RPMI7951 (cell line): ENCODE measurements at places on chromosomes 11 and 22. TPM values are rescaled to one million over a fixed set of nuclear protein-coding genes. Genes with fewer than 3 reads are reported as not detected.

GRCh38 chr11:96257972-96258934 is 84.7 kb downstream of the MAML2 start:
- DNase-seq: peak; percentile 75

GRCh38 chr22:27757928-27758525 is 43.5 kb downstream of the MN1 start:
- DNase-seq: no peak

DNA sequence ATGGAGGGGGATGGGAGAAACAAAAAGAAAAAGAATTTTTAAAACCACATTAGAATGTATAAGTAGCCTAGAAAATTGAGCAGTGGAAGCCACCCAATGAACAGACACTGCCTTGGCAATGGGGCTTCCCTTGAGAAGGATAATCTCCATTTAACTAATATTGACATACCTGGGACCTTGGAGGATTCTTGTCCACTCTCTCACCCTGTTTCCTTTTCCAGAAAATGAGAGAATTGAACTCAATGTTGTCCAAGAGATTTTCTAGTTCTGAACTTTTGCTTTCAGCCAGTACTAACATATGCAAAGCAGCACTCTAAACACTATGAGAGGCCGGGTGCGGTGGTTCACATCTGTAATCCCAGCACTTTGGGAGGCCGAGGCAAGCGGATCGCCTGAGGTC is 524 bp downstream of the MS4A8 start:
- DNase-seq: no peak

- no peak for DNase-seq
These were observed 34.2 kb upstream of the EHF start for GRCh38 chr11:34586488-34587281.

DNA sequence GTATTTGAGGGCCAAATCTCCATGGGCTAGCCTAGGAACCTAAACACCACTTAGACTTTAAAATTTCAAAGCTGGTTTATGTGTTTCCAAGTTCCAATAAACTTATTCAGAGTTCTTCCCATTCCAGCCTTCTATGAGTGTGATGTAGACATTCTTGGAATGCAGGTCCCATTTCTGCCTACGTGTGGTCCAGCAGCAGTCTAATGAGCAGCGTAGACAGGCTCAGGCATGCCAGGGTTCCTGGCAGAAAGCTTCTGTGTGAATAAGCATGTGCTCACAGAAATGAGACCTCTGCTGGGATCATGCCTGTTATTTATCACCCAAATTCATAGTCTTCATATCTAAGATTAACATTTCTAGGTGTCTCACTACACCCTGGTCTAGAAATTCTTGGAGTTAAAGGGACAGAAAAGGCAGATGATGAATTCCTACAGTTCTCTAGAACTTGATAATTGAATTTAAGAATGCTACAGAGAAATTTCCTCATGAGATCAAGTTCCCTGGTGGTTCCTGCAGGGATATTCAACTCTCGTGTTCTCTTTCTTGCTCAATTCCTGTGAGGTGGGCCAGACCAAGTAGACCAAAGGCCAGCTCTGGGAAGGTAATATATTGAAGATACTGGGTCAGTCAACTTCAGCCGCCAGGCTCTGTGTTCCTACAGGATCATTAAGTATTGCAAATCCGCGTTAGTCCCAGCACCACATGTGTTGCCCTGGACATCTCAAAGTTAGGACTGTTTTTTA is 17.6 kb downstream of the RNF185 start:
- no peak for DNase-seq

LPXN gene
- total RNA-seq: 147 and 149 TPM in 2 replicates

DNA sequence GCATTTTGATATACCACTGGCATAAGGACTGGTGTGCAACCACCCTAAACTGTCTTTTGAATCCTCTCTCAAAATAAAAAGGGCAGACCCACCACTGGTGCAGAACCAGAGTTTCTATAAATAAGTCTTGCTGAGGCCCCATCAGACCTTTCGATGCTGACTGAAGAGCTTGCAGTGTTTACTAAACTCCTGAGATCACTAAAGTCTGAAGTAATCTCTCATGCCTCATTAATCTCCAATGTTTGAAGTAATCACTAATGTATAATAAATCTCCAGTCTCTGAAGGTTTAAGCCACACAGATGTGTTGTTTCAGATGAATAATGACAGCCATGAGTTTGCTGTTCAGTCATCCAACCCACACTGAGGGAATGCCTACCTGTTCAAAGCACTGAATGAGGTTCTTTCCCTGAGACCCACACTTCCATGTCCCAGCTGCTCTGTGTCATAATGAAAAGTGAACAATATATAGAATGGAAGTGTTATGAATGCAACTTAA is 50.6 kb upstream of the DEUP1 start:
- DNase-seq: no peak

- DNase-seq: no peak
These were observed 165.8 kb downstream of the BUD13 start for GRCh38 chr11:116607027-116607426.

DNA sequence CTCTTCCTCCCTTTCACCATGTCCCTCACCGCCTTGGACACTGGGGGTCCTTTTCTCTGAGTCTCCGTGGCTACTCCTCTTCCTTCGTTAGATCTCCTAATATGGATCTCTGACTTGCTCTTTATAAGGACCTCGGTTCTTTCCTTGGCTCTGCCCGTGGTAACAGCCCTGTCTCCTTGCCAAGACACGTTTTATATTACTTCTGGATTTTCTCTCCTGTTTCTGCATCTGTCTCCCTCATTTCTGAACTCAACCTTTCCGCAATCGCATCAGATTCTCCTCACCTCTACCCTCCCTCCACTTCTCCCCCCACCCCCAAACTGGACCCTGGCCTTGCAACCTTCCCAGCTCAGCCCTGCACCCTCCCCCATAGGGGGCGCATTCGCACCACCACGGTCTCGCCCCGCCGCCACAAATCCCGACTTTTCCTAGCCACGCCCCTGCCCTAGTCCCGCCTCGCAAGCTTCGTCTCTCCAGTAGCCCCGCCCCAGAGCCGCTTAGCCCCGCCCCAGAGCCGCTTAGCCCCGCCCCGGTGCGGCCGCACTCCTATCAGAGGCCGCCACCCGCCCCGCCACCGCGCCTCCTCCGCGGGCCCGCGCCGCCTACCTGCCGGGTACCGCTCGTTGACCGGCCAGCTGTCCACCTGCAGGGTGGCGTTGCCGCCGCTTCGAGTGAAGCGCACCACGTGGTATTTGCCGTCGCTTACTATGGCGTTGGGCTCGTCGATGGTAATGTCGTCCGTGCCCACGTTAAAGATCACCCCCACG is 39.0 kb downstream of the SLC22A12 start:
- no peak for DNase-seq

RAG2 gene
- total RNA-seq: not detected in 2 replicates

- peak; percentile 31 for DNase-seq
These were observed 21.3 kb downstream of the PHF21A start for GRCh38 chr11:46099963-46100316.

DNA sequence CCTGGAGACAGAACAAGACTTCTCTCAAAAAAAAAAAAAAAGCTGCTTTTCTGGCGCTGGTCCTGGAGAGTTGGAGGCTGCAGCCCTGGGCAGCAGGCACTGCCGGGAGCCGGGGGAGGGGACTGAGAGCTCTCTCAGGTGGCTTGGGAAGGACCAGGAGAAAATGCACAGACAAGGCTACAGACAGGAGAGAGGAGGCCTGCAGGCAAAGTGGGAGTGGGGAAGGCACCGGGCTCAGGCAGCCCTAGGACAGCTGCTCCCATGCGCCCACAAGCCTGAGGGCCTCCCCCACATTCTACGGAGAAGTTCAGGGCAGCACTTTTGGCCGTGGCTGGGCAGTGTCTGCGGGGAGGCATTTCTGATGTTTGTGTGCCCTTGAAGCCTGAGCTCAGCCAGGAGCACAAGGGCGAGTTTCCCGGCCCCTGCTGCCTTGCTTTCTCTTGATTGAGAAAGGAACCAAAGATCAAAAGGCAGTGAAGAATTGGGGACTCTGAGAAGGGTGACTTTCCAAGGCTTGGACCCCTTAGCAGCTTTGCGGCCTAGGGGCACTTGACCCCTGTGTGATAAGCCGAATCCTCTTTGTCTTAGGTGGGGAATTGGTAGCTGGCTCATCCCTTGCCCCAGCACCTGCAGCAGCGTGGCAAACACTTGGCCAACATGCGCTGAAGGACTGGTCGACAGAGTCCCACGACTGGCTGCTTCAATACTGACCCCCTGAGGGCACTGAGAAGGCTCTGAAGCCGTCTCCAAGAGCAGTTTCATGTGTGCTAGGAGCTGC is 35.3 kb downstream of the PPM1F start:
- DNase-seq: no peak

PRDM11 gene
- total RNA-seq: 2.0 and 2.9 TPM in 2 replicates
